ENCODE measurements at places on chromosomes 1 and 21.

- DNase-seq = peak; percentile 60
These were observed 14.1 kb downstream of the AZIN2 start for GRCh38 chr1:33094971-33095604.

- DNase-seq = no peak
These were observed 2.1 kb downstream of the SIPA1L2 start for GRCh38 chr1:232627645-232628334.

DNA sequence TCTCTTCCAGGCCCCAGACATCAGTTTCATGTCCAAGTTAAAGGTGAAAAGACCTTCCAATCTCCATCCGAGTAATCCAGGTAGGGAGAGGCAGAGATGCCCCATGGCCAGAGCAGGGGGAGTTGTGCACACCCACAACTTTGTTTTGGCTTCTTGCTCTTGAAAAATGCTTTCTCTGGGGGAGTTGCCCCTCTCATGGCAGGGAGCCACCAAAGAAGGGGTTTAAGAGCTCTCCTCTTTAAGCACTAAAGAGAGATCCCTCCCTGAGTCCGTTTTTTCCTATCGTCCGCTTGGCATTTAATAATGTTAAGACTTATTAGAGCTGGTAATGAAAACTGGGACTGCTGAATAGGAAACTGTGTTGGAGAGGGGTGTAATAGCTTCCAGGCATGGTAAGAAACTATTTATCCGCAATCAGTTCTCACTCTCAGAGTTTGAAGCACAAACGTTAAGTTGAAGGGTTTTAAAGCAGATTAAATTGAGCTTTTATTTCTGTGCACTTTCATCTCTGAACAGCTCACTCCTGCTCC lies 8.3 kb downstream of the PAX7 start:
- no peak for DNase-seq

DNA sequence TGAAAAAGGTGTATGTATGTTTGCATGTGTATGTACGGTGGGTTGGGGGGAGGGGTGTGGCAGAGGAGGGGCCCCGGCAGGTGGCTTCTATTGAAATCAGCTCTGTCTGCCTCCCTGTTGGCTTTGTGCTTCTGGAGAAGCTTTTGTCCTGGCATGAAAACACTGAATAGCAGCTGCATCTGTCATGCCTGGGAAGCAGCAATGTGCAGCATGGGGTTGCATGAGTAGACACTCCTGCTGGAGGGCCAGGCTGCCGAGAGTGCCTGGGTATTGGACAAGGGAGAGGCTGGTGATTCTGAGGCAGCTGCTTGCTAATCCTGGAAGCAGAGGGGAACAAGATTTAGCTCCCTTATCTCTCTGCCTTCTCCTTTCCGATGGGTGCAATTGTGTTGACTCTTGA lies 20.5 kb downstream of the MAPKAPK2 start:
- DNase-seq = no peak

- no peak for DNase-seq
These were observed 286.9 kb downstream of the DISC1 start for GRCh38 chr1:231913493-231913892.

- DNase-seq = no peak
These were observed 18.1 kb downstream of the PDC start for GRCh38 chr1:186442651-186443375.

- DNase-seq = peak; percentile 41
These were observed 51.9 kb upstream of the CD34 start for GRCh38 chr1:207962716-207963426.

DNA sequence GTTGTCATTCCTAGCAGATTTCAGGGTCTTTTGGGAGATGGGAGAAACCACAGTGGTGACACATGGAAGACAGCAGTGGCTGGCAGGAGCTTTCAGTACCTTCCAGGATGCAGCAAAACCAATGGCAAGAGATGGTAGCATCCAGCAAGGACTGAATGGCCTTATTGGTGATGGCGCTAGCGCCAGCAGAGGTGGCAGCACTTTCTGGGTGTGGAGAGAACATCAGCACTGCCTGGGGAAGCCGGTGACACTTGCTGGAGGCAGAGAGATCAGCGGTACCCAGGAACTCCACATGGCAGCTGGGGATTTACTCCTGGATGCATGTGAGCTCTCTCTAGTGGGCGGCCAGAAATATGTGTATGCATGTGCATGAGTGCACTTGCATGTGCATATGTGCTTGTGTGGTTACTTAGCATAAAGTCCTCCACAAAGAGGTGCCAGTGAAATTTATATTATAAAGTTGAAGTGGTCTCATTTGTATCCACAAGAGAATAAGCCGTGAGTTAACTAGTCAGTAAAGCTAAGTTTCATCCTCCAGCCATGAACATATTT lies 364.7 kb downstream of the LMX1A start:
- no peak for DNase-seq

- DNase-seq = no peak
These were observed 10.0 kb downstream of the GBP5 start for GRCh38 chr1:89262643-89263042.

- no peak for DNase-seq
These were observed 925 bp downstream of the PDE9A start for GRCh38 chr21:42654179-42654912.

DNA sequence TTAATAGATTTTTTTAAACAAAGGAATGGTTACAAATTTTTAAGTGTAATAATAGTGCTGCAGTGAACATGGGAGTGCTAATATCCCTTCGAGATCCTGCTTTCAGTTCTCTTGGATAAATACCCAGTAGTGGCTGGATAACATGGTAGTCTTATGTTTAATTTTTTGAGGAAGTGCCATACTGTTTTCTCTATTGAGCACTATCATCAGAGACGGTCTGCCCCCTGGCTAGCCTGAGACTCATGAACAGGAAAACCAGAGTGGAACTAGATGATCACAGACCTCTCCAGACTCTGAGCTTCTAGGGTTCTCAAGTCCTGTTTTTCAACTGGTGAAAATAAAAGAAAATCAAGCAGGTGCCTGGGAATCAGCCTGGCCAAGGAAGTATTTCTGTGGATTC lies 97.3 kb upstream of the MARK1 start:
- DNase-seq = no peak

- no peak for DNase-seq
These were observed 22.9 kb upstream of the IGSF3 start for GRCh38 chr1:116690396-116690848.
